ENCODE measurements at places on chromosomes 6 and 20. TPM values are rescaled to one million over a fixed set of nuclear protein-coding genes. Genes with fewer than 3 reads are reported as not detected.

Gene HS3ST5
- not detected for polyA plus RNA-seq

Gene VSTM2L
- polyA plus RNA-seq, result 14.1 TPM

DNA sequence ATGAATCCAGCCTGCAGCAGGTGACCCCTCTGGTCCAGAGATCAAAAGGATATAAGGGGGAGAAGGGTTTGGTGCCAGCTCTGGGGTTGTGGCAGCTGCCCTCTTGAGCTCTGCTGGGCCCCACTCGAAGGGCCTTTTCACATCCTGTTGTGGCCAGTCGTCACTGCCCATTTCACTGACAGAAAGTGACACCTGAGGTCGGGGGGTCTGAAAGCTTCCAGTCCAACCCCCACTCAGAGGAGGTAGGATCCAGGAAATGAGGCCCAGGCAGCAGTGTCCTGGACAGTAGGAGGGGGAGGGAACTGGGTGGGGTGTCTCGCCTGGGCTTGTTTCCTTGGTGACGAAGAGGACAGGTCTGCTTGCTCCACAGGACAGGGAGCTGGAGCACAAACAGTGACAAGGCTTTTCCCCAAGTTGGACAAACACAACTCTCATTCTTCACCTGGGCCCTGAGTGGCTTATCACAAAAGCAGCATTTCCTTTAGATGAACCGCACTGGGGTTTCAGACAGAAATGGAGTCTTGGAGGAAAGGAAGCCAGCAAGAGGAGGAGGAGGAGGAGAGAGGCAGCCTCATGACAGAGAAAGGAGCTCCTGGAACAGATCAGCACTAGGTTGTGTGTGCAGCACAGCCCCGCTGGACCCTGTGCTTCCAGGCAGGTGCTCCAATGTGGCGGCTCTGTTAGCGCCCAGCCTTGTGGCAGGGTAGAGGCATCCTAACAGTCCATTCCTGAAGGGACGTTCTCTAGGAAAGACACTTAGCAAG lies 11.0 kb downstream of the FRS3 start:
- no peak for DNase-seq

DNA sequence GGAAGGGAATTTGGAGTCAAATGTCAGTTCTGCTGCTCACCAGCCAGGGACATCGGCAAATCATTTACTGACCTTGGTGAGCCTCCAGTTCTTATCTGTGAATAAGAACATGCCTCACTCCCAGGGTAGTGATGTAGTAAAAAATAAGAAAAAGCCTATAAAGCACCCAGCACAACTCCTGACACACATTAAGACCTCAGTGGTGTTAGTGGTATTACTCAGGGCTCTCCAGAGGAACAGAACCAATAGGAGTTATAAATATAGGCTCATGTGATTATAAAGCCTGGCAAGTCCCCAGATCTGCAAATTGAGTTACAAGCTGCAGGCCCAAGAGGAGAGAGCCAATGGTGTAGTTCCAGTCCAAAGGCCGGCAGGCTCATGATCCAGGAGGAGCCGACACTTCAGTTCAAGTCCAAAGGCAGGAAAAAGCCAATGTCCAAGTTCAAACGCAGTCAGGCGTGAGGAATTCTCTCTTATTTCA lies 71.3 kb upstream of the EYA2 start:
- no peak for DNase-seq

- no peak for DNase-seq
These were observed 453 bp downstream of the CEP57L1 start for GRCh38 chr6:109095835-109096084.
